ENCODE measurements at places on chromosomes 11 and 22. TPM values are rescaled to one million over a fixed set of nuclear protein-coding genes. Genes with fewer than 3 reads are reported as not detected.

MRGPRX1 gene
- not detected for total RNA-seq

CABP4 gene
- total RNA-seq: not detected

NXPE1 gene
- total RNA-seq: not detected

NLRP14 gene
- total RNA-seq: 0.49 TPM

SPDYC gene
- 1.2 TPM for total RNA-seq

APOBEC3B gene
- total RNA-seq: 10.3 TPM

DNA sequence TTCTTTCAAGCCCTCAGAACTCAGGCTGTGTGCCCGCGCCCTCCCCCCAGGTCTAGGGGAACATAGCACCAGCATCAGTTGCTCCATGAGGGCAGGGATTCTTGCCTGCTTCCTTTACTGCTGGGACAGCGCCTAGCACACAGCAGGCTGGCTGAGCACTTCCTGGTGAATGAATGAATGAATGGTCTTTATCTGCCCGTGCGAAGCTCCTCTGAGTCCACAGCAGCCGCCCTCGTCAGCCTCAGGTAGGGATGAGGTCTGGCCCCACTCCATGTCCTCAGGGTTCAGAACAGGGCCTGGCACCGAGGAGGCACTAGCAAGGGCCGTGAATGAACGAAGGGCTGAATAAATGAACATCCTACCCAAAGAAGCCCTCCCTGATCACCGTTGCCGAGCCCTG is 27.3 kb downstream of the ARRB1 start:
- no peak for DNase-seq
- H3K27me3 ChIP-seq: no peaks in the 10 kb centered on the region
- H3K27ac ChIP-seq: no peak overlapping the region
- H3K4me3 ChIP-seq: no peak overlapping the region
- peaks cover 57% of the 10 kb centered on the region for H3K4me1 ChIP-seq

DNA sequence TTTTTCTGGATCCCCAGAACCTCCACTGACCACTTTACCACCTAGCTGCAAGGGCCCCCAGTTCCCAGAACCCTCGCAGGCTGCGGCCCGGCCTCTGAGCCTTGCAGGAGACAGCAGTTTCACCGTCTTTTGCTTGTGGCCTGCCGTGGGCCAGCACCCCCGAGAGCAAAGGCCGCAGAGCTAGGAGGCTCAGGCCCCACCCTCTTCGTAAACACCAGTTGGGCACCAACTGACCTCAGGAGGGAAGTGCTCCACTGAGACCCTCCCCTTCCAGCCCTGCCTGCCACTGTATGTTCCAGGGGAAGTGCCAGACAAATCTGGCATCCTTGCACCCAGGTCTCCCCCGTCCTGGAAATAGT is 23.4 kb upstream of the CREB3L1 start:
- H3K4me3 ChIP-seq: no peak overlapping the region
- H3K4me1 ChIP-seq: no peaks in the 10 kb centered on the region
- no peaks in the 10 kb centered on the region for H3K36me3 ChIP-seq
- DNase-seq: no peak

DNA sequence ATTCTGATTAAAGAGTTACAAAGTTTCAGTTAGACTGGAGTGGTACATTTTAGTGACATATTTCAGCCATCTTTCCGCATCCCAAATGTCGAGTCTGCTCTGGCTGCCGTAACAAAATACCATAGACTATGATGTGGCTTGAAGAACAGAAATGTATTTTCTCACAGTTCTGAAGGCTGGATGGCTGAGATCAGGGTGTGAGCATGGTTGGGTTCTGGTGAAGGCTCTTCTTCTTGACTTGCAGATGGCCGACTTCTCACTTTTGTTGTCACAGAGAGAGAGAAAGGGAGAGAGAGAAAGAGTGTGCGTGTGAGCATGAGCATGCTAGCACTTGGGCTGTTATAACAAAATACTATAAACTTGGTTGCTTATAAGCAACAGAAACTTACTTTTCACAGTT is 335.4 kb upstream of the RAG2 start:
- no peaks in the 10 kb centered on the region for H3K4me1 ChIP-seq
- H3K27ac ChIP-seq: no peak overlapping the region
- H3K27me3 ChIP-seq: no peaks in the 10 kb centered on the region
- H3K36me3 ChIP-seq: no peaks in the 10 kb centered on the region

- DNase-seq: no peak
- no peaks in the 10 kb centered on the region for H3K4me1 ChIP-seq
- no peaks in the 10 kb centered on the region for H3K36me3 ChIP-seq
- no peak overlapping the region for H3K4me3 ChIP-seq
- H3K27ac ChIP-seq: no peak overlapping the region
- H3K27me3 ChIP-seq: no peaks in the 10 kb centered on the region
Observed at GRCh38 chr11:14270690-14271542, 88.1 kb downstream of the RRAS2 start.

DNA sequence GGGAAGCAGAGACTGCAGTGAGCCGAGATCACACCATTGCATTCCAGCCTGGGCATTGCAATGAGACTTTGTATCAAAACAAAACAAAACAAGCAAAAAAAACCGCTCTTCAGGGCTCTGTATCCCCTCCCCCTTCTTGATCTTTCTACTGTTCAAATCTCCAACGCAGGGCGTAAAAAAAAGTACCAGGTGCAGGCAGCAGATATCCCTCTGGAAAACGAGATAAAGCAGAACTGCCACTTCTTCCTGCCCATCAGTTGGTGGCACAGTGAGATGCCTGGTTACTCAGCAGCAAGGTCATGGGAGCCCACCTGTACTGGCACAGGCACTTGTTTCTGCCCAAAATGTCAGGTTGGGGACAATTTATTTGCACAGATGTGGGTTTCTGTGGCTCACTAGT is 11.2 kb downstream of the CCS start:
- H3K27ac ChIP-seq: no peak overlapping the region
- H3K4me3 ChIP-seq: no peak overlapping the region
- no peaks in the 10 kb centered on the region for H3K36me3 ChIP-seq
- no peak for DNase-seq
- H3K4me1 ChIP-seq: no peaks in the 10 kb centered on the region
- no peaks in the 10 kb centered on the region for H3K27me3 ChIP-seq

DNA sequence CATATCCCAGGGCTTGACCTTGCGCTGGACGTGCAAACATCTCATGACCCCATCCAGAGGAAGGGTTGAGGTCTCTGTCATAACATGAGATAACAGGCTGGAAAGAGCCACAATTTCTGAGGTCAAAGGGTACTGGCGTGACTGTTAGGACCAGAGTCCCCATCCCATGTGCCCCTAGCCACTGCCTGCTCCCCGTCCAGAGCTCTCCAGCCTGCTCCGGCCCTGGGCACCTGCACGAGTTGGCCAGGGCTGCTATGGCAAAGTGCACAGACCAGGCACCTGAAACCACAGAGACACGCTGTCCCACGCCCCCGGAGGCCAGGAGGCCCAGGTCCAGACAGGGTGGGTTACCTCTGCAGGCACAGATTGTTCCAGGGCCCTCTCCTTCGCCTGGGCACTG is 58.9 kb downstream of the SHANK2 start:
- H3K27me3 ChIP-seq: no peaks in the 10 kb centered on the region
- H3K36me3 ChIP-seq: no peaks in the 10 kb centered on the region
- DNase-seq: no peak
- H3K27ac ChIP-seq: no peak overlapping the region
- no peaks in the 10 kb centered on the region for H3K4me1 ChIP-seq

DNA sequence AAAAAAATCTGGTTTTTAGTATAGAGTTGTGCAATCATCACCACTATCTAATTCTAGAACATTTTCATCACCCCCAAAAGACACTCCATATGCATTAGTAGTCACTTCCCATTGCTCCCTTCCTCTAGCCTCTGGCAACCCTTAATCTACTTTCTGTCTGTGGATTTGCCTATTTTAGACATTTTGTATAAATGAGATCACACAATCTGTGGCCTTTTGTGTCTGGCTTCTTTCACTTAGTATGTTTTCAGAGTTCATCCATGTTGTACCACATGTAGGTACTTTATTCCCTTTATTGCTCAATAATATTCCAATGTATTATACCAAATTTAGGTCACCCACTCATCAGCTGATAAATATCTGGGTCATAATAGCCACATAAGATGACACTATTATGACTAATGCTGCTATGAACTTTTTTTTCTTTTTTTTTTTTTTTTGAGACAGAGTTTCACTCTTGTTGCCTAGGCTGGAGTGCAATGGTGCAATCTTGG is 67.5 kb upstream of the SCUBE2 start:
- DNase-seq: no peak
- no peak overlapping the region for H3K27ac ChIP-seq
- no peaks in the 10 kb centered on the region for H3K4me1 ChIP-seq
- no peak overlapping the region for H3K4me3 ChIP-seq
- no peaks in the 10 kb centered on the region for H3K27me3 ChIP-seq

GRCh38 chr22:43811777-43812148 is 342 bp downstream of the EFCAB6 start:
- DNase-seq: no peak
- H3K27me3 ChIP-seq: peaks cover 12% of the 10 kb centered on the region
- peak overlapping the region; percentile 60 for H3K4me3 ChIP-seq
- no peak overlapping the region for H3K27ac ChIP-seq
- H3K36me3 ChIP-seq: no peaks in the 10 kb centered on the region

- no peaks in the 10 kb centered on the region for H3K27me3 ChIP-seq
- no peak within 1 kb of the TSS for H3K4me3 ChIP-seq
- H3K36me3 ChIP-seq: no peaks in the 10 kb centered on the region
Observed at GRCh38 chr11:47257517-47258316, at the start of gene NR1H3. TSS of gene NR1H3 (plus strand) at chr11:47257996. CDS start at chr11:47259217, 1,221 bp downstream.

- no peak for DNase-seq
- no peak overlapping the region for H3K4me3 ChIP-seq
- no peak overlapping the region for H3K27ac ChIP-seq
- no peaks in the 10 kb centered on the region for H3K36me3 ChIP-seq
Observed at GRCh38 chr11:39327302-39327701, 2132.2 kb downstream of the LRRC4C start.

Measured in HCT116 (cell line).